HFF-Myc (cell line): ENCODE measurements at places on chromosomes 1 and 21.
A peak's percentile ranks its signal among the peaks of the same experiment; 100 is the strongest.

- no peak for DNase-seq
Measured at GRCh38 chr1:194833111-194833510, 1646.7 kb upstream of the B3GALT2 start.

- no peak for DNase-seq
Measured at GRCh38 chr1:153684892-153685291, 6.4 kb downstream of the NPR1 start.

- no peak for DNase-seq
Measured at GRCh38 chr1:235402457-235403200, 35.4 kb downstream of the TBCE start.

DNA sequence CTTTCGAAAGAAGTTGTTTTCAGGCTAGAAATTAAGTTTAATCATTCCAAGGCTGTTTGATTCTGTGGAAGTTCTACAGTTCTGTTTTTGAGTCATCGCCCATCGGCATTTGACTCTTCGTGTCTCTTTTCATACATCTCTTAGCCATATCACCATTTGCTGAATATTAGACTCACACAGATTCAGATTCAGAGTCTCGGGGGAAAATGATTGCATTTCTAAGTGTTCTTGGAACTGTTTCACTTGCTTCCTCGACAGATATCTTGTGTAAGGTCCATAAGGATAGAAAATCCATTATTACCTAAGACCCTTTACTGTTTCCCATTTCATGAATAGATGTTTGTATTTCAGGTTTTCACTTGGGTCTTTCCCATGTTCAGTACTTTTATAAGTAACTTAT lies 237.0 kb upstream of the SGIP1 start:
- no peak for DNase-seq

GRCh38 chr1:214719207-214719606 lies 116.2 kb downstream of the CENPF start:
- no peak for DNase-seq

- no peak for DNase-seq
Measured at GRCh38 chr1:165616054-165616612, 14.9 kb upstream of the MGST3 start.

GRCh38 chr21:45299864-45300785 lies 12.4 kb upstream of the POFUT2 start:
- DNase-seq: no peak

- peak; percentile 6 for DNase-seq
Measured at GRCh38 chr1:14443164-14443787, 155.2 kb upstream of the KAZN start.

DNA sequence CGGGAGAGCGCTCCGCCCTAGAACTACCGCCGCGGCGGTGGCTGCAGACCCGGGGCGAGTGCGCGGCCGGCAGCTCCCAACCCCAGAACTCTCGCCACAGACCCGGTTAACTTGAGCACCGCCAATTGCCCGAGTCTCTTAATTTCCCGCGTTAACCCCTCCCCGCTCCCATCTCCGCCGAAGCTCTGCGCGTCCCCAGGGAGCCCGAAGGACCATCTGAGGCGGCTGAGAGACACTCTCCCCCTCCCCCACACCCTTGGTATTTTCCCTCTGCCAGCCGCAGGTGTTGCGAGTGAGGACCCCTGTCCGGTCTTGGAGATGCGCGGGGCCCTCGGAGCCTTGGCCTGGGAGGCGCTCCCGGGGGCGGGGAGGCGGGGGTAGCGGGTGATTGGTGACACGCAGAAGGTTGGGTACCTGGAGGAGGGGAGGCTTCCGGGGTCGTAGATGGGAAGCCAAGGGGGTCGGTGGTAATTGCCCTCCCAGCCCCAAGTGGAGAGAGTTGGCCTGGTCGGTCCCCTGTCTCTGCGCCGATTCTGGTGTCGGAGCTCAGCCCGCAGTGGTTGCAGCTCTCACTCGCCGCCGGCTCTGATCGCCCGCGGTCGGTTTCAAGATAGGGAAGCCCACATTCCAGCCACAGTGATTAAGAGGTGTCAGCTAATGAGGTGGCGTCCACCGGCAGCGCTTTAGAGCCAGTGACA lies 858 bp upstream of the SUSD4 start:
- no peak for DNase-seq

DNA sequence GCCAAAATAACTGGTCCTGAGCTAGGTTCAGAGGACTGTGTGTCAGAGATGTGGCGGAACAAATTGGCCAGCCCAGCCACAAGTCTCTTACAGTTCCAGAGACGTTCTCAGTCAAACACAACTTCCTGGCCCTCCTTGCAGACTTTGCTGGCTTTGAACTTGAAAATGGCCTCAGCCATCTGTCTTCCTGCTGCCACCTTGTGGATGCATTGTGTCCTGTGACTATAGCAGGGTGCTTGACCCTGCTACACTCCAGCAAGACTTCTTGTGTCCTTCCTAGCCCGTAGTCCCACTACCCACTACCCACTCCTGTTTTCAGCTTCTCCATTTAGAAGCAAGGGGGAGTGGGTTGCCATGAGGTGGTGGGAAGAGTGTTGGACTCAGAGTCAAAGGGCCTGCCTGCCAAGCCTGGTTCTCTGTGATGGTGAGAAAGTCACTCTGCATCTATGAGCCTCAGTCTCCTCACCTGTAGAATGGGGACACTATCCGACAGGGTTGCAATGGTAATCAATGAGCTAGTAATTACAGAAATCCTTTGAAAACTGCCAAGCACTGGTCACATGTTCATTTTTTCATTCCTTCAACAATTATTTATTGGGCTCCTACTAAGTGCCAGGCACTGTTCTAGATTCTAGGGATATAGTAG lies 109.9 kb downstream of the IGSF21 start:
- no peak for DNase-seq

- DNase-seq: no peak
Measured at GRCh38 chr1:7259955-7260354, 474.7 kb downstream of the CAMTA1 start.
